ENCODE measurements at places on chromosomes 2 and 18.
A peak's percentile ranks its signal among the peaks of the same experiment; 100 is the strongest.

DNA sequence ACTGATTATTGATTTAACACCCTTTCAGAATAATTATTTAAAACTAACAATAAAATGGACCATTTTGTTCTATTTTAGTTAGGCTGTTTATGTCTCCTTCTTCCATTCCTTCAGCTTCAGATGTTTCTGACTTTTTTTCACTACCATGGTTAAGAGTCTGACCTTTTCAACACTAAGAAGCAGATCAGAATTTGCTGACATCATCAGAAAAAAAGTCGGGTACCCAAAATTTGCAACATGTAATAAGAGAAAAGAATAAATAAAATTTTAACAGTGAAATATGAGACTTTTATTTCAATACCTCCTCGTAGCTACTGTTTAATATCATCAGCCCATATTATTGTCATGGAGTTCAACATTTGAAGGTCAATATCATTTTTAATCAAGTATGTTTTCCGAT is 1158.3 kb downstream of the RPIA start:
- no peak for DNase-seq

DNA sequence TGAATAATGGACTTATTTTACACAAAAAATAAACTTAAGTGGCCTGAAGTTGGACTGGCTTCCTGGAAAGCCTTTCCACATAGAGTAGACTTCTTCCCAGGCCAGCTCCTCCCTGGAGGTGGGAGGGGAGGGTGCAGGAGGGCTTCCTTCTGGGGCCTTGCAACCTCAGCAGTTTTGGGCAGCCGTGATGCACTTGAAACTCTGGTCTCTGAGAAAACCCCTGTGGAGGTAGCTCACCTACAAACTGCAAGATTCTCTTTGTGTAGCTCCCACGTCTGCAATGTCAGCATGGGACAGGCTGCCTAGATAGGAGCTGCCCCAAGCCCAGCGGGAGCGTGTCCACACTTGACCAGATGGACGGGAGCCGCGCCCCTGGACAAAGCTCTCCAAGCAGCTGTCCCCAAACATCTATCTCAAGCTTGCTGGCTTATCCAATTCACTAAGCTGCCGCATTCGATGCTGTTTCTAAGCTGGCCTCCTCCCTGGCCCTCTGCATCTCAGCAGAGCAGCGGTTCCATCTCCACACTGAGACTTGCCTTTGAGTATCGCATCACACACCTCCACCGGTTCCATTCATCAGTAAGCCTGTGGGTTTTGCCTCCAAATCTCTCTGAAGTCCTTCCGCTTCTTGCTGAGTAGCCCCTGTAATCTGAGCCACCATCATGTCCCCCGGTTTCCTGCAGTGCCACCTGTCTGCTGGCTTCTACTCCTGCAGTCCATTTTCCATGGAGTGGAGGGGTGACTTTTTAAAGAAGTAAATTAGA is 1.6 kb upstream of the LPIN1 start:
- DNase-seq, result peak; percentile 54

GRCh38 chr2:204539019-204539385 is 6.3 kb upstream of the PARD3B start:
- no peak for DNase-seq

DNA sequence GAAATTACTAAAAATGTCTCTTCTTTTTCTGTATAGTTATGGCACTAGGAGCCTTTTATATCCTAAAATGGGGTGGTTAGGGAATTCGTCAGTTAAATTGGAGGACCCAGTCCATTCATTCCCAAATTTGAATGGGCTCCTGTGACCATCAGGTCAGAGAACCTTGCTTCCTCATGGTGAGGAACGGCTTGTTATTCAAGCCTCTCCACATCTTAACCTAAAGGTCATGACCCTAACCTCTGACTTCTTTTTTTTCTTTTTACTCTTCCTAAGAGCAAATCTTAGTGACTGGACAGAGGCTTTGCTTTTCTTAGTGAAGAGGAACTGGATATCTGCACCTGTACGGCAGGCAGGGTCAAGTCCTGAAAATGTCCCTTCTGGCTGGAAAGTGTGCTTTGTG is 53.1 kb downstream of the GREB1L start:
- no peak for DNase-seq

All from NCI-H146 (cell line).